NCI-H2081 treated with DMSO at 0.1 percent for 48 hours (cell line): ENCODE measurements at places on chromosomes 4 and X.

DNA sequence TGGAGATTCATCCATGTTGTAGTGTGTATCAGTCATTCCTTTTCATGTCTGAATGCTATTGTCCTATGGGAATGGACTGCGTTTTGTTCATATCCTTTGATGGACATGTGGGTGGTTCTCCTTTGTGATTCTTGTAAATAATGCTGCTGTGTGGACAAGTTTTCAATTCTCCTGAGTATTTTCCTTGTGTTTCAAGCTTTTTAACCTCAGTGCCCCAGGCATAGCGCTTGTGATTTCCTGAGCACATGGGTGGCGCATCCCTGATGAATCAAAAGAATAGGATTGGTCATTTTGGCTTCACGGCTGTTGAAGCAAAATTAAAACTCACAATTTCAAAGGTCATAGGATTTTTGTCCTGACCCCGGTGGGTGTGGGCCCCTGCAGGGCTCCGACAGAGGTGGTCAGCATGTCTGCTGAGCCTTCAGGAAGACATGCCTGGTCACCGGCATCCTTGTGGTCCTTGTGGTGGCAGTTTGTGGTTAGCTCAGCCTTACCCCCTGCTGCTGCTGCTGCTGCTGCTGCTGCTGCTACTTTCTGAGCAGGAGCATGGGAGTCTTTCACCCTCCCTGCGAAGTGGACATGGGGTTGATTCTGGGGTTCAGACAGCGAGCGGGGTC is 30.0 kb downstream of the SHROOM2 start:
- DNase-seq: no peak

DNA sequence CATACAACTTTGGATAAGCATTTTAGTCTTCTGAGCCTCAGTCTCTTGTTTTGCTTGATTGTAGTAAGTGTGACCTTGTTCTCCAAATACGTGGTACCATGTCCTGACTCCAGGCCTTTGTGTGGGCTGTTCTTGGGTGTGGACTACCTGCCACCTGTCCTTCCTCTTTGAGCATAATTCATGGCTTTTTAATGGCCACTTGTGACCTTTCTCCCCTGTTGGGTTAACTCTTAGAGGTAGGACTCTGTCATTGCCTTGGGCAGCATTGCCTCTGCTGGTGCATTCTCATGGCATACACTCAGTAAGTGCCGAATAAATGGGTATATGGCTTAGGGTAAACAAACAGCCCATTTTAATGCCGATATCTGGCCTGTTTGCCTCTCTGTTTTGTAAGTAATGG is 3.0 kb downstream of the NSD2 start:
- DNase-seq: no peak

GRCh38 chr4:118113220-118113619 is 78.9 kb downstream of the NDST3 start:
- no peak for DNase-seq

- no peak for DNase-seq
Measured at GRCh38 chrX:155718972-155719586, 106.3 kb upstream of the TMLHE start.

GRCh38 chr4:184400891-184401290 is 73.5 kb downstream of the IRF2 start:
- no peak for DNase-seq

- DNase-seq: no peak
Measured at GRCh38 chrX:75893281-75893680, 108.2 kb upstream of the MAGEE2 start.
